Stimulated activated CD4-positive, alpha-beta T cell treated with anti-CD3 and anti-CD28 coated beads, Interleukin-4, amount 100 ng/mL, for 1 hour (primary cell): ENCODE measurements at places on chromosomes 11 and 22.

- DNase-seq = no peak
Measured at GRCh38 chr22:29190918-29191317, 14.8 kb upstream of the EMID1 start.

GRCh38 chr11:83364500-83365045 lies 78.4 kb upstream of the CCDC90B start:
- DNase-seq = no peak

GRCh38 chr11:123217897-123218296 lies 22.8 kb upstream of the CLMP start:
- no peak for DNase-seq

DNA sequence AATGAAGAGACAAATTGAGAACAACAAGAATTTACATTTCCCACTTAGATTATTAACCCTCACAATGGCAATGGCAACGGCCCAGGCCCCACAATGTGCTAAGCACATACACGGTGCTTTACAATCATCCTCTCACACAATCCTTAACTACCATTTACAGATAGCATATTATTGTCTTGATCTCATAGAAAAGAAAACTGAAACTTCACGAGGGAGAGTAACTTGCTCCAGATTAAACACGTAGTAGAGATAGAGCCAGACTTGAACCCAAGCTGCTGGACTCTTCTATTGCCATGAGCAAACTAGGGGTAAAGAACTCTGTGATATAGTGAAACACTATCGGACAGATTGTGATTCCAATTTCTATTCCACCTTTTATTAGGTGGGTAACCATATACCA lies 665.1 kb downstream of the DLG2 start:
- DNase-seq = no peak

DNA sequence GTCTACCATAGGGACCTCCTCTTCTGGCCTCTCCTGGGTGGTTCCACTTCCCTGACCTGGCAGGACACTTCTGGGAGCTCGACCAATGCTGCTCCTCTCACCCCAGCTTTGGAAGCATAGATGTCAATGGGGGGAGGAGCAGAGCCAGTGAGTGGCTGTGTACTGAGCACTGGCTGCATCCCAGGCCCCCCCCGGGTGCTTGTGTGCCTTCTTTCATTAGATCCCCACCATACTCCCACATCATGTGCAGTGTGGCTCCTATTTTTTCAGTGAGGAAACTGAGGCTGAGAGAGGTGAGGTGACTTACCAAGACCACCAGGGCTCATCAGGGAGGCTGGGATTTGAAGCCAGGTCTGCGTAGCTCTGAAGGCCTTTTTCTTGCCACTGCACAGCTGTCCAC lies 44.3 kb downstream of the LRRC32 start:
- no peak for DNase-seq

- DNase-seq = no peak
Measured at GRCh38 chr11:64650923-64651523, 60.0 kb downstream of the SLC22A12 start.

- DNase-seq = no peak
Measured at GRCh38 chr11:12253843-12254281, 123.5 kb upstream of the PARVA start.
